ENCODE measurements at places on chromosomes 7 and 10.

DNA sequence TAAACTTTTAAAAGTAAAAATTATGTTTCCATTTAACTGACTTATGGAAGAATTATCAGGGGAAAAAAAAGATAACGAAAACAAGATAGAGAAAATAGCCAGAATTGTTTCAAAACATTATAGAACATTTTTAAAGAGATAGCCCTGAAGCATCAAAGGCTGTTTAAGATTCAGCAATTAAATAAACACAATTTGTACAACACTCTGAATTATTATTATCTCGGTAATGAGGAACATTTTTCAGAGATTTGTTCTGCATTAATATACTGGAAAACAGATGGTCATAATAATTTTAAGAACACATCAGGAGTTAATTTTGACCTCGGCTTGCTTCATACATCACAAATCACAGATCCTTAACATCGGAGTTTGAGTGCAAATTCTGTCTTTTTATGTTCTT is 643.8 kb downstream of the SORCS1 start:
- DNase-seq, result no peak

- DNase-seq, result no peak
Measured at GRCh38 chr10:30556189-30556588, 73.4 kb downstream of the LYZL2 start.

- no peak for DNase-seq
Measured at GRCh38 chr10:103457176-103457712, 1.5 kb downstream of the CALHM1 start.

- DNase-seq, result peak; percentile 78
Measured at GRCh38 chr10:74056050-74056818, 58.3 kb downstream of the VCL start.

- DNase-seq, result no peak
Measured at GRCh38 chr7:151852486-151853396, 24.2 kb downstream of the PRKAG2 start.

DNA sequence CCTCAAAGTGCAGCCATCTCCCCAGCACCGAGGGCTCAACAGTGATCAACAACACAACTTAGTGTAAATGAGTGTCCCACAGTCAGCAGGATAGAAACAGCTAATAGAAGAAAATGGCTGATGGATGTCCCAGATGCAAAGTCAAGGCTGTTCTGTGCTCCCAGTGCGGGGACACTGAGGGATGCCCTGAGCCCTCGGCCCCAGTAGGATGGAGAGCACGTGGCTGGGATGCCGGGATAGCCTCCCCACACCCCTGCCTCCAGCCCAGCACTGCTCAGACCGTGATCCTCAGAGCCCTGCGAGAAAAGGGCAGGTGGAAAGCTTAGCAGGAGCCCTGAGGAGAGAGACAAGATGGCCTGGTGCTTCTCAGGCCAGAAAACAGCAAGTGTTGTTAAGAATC is 243.9 kb upstream of the TCERG1L start:
- DNase-seq, result no peak

GRCh38 chr10:63707254-63707910 is 186.2 kb downstream of the REEP3 start:
- DNase-seq, result no peak

GRCh38 chr10:33329178-33329577 is 5.3 kb downstream of the NRP1 start:
- DNase-seq, result no peak

- no peak for DNase-seq
Measured at GRCh38 chr7:141145630-141145982, 71.7 kb downstream of the TMEM178B start.

GRCh38 chr10:52636874-52637273 is 135.7 kb downstream of the MBL2 start:
- no peak for DNase-seq

GRCh38 chr7:14196555-14196954 is 207.1 kb upstream of the ETV1 start:
- no peak for DNase-seq

DNA sequence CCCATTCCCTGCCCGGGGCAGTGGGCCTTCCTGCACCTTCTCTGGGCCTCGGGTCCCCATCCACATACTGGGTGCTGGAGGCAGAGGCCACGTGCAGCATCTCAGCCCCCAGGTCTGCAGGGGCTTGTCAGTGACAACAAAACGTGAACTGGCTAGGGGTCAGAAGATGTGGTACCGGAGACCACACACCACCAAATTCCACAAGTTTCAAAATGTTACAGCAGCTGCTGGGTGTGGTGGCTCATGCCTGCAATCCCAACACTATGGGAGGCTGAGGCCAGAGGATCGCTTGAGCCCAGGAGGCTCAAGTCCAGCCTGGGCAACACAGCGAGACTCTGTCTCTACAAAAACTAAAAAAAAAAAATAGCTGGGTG is 62.1 kb upstream of the DNAAF5 start:
- DNase-seq, result no peak

GRCh38 chr10:124917428-124918190 is 24.3 kb upstream of the ZRANB1 start:
- DNase-seq, result peak; percentile 24

- DNase-seq, result no peak
Measured at GRCh38 chr7:152341039-152341913, 94.5 kb downstream of the KMT2C start.

DNA sequence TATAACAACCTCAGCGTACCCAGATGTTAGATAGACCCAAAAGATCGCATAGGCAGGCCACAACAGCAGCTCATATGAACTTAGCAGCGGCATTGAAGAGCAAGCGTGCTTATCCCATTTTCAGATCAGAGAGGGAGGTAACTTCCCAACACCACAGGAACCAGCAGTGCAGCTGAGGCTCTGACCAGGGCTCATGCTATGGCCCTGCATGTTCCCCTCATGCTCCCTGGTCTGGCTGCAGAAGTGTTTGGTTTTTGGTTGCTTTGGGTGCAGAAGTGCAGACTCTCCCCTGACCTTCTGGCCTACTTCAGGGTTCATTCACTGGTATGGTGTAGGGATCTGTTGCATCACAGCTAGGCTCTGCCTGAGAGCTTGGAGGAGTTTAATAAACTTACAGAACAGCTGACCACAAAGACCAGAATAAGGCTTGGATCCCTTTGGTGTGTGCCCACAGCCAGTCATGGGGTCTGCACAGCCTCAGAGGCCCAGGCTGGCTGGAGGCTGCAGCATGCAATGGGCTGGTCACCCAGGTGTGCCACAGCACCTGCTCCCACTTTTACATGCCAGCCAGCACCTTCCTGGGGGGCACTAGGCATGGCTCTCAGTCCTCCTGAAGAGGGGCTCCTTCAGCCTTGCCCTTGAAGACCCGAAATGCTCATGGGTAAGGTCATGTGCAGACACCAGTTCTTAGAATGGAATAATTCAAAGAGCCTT is 9.1 kb upstream of the CXCL12 start:
- DNase-seq, result no peak

DNA sequence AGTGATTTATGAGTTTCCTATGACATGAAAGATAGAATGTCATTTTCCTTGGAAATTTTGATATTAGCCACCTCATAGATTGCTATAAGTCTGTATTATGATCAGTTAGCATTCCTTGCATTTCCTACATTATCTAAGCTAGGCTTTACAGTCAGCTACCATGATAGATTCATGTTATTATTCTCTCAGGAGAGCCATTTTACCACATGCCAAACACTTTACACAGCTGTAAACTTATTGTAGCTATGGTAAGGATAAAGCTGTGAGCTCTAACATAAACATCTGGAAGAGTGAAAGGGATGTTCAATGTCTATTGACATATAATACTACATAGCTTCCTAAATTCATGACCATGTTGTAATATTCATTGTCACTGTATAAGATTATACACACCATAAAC is 608.0 kb downstream of the PHTF2 start:
- DNase-seq, result no peak

GRCh38 chr7:5492636-5493020 is 69.0 kb upstream of the TNRC18 start:
- DNase-seq, result no peak

- DNase-seq, result no peak
Measured at GRCh38 chr10:55704950-55705349, 656.1 kb downstream of the ZWINT start.

DNA sequence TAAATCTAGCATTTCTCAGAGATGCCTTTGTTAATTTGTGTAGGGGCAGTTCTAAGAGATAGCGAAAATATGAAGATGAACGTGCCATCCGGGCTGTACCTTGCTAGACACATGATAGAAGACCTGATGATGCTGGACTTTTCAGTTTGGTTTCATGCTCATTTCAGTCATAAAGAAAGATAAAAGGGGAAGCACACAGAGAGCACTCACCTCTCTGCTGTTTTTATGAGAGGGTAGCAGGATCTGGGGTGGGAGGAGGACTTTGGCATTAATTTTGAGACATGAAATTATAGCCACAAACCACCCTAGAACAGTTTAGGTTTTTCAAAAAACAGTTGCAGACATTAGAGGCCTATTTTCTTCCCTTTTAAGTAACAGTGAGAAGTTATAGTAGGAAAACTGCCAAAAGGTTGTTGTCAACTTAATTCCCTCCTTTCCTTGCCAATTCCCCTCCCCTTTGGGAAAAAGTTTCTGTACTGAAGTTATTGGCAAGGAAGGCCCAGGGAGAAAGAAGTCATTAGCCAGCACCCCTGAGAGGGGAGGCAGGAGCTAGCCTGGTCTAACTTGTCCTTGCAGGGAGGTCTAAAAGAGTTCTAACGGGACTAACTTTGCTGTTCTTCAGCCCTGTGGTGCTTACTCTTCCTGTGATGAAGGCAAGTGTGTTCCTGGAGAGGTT is 2.6 kb downstream of the ST7 start:
- DNase-seq, result no peak

DNA sequence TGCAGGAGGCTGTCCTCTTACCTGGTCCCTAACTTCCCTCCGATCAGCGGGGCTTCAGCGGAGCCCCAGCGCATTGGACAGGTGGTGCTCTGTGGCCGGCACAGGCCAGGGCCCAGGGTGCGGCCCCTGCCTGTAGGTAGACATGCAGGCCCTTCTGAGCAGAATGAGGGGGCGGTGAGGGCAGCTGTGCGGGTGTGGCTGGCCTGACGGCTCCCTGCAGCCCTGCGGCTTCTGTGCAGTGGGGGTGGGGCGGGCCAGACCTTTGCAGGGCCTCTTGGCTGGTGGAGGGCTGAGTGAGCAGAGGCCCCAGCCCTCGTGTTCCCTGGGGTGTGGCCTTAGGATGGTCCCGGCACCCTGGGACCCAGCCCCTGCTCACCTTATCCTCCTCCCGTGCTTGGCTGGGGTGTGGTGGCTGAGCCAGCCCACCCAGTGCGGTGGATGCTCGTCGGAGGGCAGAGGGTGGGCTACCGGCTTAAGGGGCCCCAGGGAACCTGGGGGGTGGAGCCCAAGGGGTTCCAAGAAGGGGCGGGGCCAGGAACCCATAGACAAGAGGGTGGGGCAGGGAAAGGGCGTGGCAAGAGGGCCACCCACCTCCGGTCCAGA is 175.2 kb upstream of the TNRC18 start:
- no peak for DNase-seq

DNA sequence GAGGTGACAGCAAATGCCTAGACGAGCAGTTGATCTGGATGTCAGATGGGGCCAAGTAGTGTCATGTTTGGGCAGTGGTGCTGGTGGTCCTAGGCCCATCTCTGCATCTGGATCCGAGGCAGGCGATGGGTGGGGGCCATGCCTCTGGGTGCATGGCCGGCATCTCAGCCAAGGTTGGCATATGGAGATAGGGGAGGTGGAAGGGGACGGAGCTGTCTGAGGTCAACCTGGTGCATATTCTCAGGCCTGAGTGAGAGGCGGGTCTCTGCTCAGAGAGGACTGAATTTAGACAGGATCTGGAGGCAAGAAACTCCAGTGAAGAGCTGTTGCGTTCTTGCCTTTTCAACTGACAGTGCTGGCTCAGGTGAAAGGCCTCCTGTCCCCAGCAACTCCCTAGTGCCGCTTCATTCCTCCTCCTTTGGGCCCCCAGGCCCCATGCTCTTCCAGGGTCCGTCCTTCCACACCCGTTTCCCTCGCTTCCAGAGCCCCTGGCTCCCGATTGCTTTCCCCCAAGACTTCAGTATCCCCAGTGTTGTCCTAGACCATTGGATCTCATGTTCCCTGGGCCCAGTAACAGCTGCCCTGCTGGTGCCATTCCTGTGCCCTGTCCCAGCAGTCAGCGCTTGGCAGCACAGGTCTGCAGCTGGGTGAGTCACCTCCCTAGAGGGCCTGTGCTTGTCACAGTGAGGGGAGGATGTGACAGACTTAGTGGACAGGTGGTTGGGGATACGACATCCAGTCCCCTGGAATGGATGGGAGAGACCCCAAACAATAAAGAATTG is 32.6 kb downstream of the GBX1 start:
- no peak for DNase-seq

DNA sequence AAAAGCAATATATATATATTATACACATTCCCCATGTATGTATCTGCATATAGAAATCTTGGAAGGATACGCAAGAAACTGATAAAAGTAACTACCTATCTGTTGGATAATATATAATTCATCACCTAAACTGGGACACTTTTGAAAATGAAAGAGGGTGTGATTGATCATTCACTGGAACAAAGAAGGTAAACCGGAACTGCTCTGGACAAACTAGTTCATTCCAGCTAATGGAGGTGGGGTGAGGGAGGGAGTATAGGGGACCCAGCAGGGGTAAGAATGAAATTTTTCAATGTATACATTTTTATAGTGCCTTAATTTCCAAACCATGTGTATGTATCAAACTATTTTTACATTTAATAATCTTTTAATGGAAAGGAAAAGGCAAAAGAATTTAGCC is 25.6 kb downstream of the SORBS1 start:
- no peak for DNase-seq

- no peak for DNase-seq
Measured at GRCh38 chr10:132939957-132940790, 2.2 kb downstream of the CFAP46 start.

DNA sequence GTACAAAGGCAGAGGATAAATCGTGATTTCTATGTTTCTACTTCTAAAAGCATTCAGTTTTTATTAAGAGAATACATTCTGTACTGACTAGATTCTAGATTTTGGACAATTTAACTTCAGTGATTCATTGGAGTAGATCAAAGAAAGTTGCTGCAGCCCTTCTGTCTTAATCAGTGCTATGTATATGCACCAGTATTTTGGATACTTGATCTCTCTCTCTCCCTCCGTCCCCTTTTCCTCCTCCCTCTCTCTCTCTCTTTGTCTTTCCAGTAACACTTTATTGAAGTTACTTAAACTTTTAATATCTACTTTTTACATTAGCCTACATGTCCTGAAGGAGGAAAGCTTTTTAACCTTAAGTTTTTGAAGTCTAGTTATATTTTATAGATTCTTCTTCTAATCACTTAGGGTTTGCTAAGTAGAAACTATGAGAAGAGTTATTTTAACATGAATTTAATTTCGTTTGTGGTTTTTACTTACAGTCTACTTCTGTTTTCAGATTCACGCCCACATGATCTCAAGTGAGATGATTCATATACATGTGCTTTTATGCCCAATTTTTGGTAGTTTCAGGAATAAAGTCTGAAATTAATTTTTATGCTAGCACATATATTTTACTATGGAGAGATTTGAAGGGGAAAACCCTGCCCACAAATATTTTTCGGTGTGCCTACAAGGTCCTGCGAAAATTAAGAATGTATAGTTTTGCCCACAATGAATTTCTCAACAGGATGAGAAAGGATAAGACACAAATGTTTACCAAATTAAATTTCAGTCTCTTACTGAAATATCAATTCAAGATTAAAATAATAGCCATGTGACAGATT is 9.1 kb downstream of the MDFIC start:
- peak; percentile 49 for DNase-seq

GRCh38 chr7:55440040-55440690 is 75.0 kb downstream of the LANCL2 start:
- DNase-seq, result no peak

Measured in T-helper 1 cell (primary cell).